NCI-H524 (cell line): ENCODE measurements at places on chromosomes 16 and 17.

GRCh38 chr16:69293401-69293800, 17.7 kb upstream of the VPS4A start:
- DNase-seq = no peak

DNA sequence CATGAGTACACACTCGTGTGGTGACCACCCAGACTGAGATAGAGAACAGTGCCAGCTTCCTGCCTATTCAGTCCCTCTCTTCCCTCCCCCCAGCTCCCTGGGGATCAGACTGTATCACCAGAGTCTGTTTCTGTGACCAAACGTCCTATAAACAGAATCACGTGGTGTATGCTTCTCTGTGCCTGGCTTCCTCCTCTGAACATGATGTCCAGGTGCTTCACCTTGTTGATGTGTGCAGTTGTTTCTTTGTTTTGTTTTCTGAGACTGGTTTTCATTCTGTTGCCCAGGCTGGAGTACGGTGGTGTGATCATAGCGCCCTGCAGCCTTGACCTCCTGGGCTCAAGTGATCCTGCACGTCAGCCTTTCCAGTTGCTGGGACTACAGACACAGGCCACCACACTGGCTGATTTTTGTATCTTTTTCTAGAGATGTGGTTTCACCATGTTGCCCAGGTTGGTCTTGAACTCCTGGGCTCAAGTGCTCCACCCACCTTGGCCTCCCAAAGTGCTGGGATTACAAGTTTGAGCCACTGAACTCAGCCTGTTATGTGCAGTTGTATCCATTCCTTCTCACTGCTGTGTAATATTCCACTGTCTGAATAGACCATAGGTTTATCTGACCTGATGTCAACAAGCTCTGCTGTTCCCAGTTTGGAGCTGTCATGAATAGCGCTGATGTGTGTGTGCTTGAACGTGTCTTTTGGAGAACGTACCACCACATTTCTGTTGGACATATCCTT, 28.9 kb upstream of the PRM1 start:
- DNase-seq = no peak

- no peak for DNase-seq
Observed at GRCh38 chr16:58047557-58048348, 22.2 kb downstream of the MMP15 start.

- no peak for DNase-seq
Observed at GRCh38 chr16:25143928-25144327, 32.4 kb downstream of the LCMT1 start.

GRCh38 chr17:66191593-66192377, at the start of gene CEP112:
Gene CEP112, minus strand, starts transcription at chr17:66192133.
- peak; percentile 92 for DNase-seq

GRCh38 chr17:79388556-79389295, 222.1 kb downstream of the RBFOX3 start:
- peak; percentile 95 for DNase-seq

GRCh38 chr17:69679829-69680228, 265.3 kb downstream of the MAP2K6 start:
- DNase-seq = no peak

GRCh38 chr16:27464626-27465482, 62.9 kb downstream of the IL21R start:
- no peak for DNase-seq

DNA sequence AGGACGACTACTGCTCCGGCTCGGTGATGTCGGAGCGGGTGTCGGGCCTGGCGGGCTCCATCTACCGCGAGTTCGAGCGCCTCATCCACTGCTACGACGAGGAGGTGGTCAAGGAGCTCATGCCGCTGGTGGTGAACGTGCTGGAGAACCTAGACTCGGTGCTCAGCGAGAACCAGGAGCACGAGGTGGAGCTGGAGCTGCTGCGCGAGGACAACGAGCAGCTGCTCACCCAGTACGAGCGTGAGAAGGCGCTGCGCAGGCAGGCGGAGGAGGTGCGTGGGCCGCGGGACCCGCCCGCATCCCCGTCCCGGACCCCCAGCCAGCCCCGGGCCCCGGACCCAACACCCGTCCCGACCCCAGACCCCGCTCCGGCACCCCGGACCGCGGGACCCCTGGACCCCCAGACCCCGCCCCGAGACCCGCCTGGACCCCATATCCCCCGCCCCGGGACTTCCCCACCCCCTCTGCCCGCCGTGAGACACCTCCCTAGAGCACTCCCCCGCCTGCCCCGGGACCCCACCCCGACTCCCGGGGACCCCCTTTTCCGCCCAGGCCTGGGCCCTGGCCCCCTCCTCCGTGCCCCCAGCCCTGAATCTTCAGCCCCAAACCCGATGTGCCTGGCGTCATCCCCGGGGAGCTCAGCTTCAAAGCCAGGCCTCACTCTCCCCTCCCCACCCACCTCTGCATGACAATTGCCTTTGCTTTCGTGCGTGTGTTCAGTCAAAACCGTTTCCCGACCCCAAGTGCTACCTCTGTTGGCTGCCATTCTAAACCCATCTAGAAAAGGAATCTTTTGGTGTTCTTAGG, 594 bp downstream of the MAPK8IP3 start:
- DNase-seq = peak; percentile 59

DNA sequence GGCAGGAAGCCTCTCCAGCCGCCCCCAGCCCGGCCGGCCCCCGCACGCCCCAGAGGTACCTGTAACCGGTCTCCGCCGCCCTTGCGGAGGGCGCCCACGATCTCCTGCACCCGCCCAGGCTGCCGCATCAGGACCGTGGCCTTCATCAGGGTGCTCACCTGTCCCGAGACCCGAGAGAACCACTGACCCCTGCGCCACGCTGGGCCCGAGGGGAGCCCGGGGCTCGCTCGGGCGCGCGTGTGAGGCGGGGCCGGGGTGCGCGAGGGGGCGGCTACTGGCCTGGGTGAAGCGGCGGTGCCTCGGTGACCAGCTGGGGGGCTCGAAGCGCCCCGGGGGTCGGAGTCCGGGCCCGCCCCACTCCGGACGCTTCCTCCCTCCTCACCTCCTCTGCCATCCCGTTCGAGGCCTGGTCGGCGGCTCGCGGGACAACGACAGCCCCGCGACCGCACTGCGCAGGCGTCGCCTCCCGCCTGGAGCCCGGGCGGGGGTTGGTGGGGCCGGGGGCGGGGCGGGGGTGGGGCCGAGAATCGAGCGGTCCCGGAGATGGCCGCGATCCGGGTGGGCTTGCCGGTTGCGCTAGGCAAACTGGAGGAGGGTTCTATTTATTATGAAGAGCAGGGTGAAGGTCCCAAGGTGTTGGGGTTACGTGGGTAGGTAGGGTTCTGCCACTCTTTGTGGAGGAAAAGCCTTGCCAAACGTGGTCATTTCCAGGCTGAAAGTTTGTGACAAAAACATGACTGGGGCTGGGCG, at the start of gene NT5C3B:
Gene NT5C3B, minus strand, starts transcription at position 433 of the 750 bp plus-strand sequence. Its CDS starts 39 bp downstream, at position 394.
- DNase-seq = peak; percentile 44

GRCh38 chr17:79130536-79131273, 56.1 kb downstream of the ENGASE start:
- DNase-seq = no peak

DNA sequence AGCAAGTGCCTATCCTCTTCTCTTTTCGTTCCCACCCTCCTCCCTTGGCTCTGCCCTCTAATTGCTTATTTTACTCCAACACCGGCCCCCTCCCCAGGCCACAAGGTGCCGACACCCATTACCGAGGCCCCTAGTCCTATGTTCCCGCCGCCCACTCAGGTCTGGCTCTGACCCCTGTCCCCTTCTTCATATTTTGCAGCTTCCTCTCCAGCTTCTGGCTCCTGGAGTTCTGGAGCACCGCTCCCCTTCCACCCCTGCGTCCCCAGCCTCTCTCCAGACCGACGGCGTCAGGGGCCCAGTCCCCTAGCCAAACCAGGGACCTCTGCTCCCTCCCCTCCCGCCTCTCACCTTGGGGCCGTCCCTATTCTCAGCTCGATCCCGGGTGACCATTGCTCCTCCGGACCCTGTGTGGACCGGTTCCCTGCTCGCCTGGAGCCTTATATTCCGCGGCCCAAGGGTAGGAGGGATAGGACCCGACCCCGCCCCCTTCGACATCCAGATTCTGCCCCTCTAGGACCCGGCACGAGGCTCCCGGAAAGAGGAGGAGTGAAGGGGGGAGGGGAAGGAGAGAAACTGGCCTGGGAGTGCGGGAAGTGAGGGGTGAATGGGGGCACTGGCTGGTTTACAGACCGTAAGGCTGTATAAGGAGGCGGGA, at the start of gene HES7:
Gene HES7, minus strand, starts transcription at position 412 of the 655 bp plus-strand sequence. Its CDS starts 22 bp downstream, at position 390.
- DNase-seq = no peak

DNA sequence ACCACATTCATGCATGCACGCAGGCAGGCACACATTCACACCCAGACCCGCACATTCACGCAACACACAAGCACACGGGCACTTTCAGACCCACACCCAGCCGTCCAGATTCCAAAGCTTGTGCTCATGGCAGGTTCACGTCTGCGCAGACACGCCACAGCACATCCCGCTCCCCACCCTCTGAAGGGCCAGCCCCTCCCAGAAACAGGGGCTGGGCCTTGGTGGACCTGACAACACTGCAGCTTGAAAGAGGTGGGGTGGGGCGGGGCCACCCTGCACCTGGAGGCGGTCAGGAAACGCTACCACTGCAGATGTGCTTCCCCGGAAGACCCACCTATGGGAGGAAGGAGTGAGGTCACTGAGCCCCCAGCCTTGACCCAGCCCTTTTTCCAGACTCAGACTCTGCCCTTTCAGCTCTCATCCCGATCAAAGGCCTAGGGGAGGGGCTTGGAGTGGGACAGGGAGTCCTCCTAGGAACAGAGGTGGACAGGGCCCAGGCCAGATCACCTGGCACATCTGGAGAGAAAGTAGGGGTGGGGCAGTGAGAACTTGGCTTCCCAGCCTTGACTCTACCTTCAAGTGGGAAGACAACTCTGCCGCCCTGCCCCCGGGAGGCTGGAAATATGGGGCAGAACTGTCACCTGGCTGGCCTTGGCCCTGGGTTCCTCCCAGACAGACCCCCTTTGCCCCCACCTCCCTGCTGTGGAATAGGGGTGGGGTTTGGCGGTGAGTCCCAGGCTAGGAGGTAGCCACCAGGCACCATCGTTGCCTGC, 11.0 kb downstream of the P3H4 start:
- no peak for DNase-seq

DNA sequence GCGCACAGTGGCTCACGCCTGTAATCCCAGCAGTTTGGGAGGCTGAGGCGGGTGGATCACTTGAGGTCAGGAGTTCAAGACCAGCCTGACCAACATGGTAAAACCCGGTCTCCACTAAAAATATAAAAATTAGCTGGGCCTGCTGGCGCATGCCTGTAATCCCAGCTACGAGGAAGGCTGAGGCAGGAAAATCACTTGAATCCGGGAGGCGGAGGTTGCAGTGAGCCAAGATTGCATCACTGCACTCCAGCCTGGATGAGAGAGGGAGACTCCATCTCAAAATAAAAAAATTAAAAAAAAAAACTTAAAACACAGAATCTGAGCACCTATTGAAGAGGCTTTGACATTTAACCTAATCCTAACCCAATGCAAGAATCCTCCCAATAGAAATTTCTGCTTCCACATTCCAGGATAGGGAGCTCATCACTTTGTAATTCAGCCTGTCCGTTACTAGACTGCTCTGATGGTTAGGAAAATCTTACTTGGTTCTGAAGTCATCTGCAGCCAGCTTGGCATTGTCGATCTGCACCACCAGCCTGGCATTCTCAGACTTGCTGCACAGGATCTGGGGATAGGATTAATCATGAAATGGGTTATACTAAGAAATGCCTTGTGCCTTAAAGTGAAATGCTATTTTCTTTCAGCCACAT, 2.1 kb downstream of the KRT33B start:
- no peak for DNase-seq

DNA sequence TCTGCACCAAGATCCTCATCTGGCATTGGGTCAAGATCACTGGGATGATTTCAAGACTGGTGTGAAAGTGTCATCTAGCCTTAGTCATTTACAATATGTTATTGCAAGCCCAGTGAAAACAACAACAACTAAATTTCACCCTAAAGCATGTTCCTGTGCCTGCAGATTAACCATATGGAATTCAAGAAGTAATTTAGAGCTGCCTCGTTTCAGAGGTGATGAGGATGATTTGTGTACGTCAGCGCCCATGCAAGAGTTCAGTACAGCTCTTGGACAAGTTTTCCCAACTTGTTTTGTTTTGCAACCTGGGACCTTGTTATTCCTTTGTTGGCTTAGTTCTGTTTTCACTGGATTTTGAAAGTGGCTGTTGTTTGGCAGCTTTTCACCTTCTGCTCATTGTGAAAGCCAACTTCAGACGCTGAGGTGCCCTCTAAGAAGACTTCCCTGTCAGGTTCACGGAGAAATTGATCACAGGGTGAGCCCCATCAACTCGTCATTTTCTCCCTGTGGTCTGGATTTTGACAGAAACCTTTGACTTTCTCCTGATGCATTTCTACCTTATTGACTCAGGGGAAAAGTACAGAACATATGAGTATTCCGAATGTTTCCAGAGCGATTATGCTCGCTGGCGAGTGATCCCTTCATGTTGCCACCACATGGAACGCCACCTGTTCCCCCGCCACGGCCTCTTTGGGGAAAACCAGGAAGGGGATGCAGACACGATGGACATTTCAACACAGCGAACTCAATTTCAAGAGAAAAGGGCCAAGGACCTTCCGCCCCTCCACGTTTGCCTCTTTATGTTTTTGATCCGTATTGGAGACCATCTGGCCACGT, 85.6 kb downstream of the FOXL1 start:
- no peak for DNase-seq

DNA sequence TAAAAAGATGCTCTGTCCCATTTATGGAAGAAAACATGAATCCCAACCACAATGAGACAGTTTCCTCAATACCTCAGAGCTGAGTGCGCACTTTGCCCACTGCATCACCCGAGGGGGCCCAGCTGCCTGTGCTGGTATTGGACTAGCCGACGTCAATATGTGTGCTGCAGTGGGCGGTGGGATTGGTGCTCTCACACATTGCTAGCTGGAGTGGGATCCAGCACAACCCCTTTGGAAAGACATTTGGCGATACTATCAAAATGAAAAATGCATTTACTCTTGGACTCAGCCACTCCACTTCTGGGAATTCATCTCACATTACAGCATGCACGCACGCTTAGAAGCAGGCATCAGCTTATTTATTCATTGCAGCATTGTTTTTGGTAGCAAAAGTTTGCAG, 289.2 kb upstream of the FOXF1 start:
- DNase-seq = no peak

GRCh38 chr16:63289834-63290460, 1253.7 kb upstream of the CDH8 start:
- DNase-seq = no peak

- no peak for DNase-seq
Observed at GRCh38 chr17:73660366-73660765, 16.1 kb upstream of the SDK2 start.

DNA sequence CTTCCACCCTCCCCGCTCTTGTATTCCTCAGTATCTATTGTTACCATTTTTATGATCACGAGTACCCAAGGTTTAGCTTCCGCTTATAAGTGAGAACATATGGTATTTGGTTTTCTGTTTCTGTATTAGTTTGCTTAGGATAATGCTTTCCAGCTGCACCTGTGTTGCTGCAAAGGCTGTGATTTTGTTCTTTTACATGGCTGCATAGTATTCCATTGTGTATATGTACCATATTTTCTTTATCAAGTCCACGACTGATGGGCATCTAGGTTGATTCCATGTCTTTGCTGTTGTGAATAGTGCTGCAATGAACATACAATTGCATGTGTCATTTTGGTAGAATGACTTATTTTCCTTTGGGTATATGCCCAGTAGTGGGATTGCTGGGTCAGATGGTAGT, 79.7 kb upstream of the EFCAB3 start:
- no peak for DNase-seq

GRCh38 chr16:59385491-59385890, 651.4 kb upstream of the GOT2 start:
- no peak for DNase-seq
